Heart right ventricle (tissue), 16 donors: ENCODE measurements at places on chromosomes 1 and 21.

- no peak for DNase-seq
Observed at GRCh38 chr1:82260051-82260450, 459.3 kb downstream of the ADGRL2 start.

DNA sequence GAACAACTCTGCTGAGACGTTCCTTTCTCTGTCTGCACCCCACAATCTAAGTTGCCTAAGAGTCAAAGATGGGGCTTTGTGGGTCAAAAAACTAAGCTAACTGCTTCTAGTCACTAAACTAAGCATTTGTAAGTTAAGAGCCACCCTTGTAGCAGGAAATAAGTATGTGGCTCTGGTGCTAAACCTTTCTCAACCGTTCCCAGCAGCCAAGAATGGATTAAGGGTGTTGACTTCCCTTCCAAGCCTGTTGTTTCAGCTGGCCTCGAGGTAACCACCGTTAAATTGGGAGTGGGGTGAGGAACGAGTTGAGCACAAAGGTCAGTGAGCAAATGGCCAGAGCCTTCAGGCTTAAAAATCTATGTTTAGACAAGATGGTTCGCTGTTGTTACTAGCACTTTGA lies 169.1 kb downstream of the TRIM33 start:
- no peak for DNase-seq

GRCh38 chr1:181107711-181108110 lies 19.2 kb downstream of the IER5 start:
- no peak for DNase-seq

DNA sequence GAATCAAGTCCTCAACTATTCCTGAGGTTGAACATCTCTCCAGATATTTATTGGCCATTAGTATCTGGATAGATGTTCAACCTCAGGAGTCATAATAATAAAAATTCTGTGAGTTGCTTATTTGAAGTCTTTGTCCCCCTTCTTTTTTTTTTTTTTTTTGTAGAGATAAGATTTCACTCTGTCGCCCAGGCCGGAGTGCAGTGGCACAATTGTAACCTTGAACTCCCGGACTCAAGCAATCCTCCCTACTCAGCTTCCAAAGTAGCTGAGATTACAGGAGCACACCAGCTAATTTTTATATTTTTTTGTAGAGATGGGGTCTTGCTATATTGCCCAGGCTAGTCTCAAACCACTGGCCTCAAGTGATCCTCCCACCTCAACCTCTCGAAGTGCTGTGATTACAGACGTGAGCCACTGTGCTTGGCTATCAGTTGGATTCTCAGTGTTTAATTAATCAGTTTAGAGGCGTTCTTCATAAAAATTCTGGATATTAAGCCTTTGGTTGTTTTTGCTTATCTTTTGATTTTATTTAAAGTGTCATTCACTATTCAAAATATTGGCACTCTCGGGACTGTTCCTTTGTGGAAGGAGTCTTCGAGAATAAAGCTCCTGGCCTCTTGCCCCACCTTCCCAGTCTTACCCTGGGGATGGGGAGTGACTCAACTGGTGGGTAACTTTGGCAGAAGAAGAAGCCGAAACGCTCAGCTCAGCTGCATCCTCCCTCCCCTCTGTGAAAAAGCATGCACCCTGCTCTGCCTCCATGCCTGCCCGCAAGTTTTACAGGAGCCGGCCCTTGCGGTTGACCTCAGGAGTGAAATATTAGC lies 11.2 kb upstream of the HYI start:
- no peak for DNase-seq

- no peak for DNase-seq
Observed at GRCh38 chr1:53334781-53335180, 6.9 kb upstream of the LRP8 start.
